ENCODE measurements at places on chromosomes 2 and 18.
A peak's percentile ranks its signal among the peaks of the same experiment; 100 is the strongest.

GRCh38 chr2:42843131-42843530, 50.7 kb upstream of the HAAO start:
- no peak for DNase-seq

DNA sequence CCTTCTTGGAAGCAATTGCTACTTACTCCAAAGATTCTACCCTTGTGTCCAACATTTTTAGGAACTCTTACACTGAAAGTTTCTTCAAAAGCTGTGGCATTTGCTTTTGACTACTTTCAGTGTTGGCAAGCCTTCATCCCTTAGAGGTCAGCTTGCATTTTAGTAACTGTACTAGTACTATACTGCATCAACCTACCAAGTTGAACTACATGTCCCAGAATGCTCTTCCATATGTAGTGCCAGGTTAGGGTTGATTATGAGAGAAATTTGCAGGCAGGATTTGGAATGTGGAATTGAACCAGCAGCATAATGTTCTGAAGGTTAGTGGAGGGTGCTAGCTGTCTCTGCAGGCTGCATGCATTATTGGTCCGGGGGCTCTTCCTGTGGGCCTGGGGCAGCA, 218.3 kb upstream of the FBXO11 start:
- DNase-seq: no peak

DNA sequence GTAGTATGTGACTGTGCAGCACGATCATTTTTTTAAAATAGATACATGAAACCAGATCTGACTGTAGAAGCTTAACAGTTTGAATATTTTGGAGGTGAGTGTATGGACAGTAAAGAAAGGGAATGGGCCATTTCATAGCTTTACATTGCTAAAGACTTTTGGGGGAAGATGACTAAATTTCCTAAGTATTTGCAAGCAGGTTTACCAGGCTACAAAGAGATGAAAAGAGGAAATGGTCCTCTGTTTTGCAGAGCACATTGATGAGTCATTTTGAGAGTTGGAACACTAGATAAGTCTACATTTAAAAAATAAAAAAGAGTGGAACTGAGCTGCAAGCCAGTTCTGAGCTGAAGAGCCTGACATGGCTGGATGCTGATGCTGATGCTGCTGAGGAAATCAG, 115.7 kb upstream of the LRATD1 start:
- DNase-seq: no peak

GRCh38 chr2:160253440-160254188, 53.5 kb upstream of the ITGB6 start:
- DNase-seq: no peak

- DNase-seq: no peak
These were observed 156.4 kb downstream of the DSEL start for GRCh38 chr18:67359873-67360838.

GRCh38 chr2:62293151-62293489, 97.2 kb downstream of the B3GNT2 start:
- no peak for DNase-seq

GRCh38 chr18:79393635-79394533, 1.8 kb upstream of the NFATC1 start:
- DNase-seq: no peak

DNA sequence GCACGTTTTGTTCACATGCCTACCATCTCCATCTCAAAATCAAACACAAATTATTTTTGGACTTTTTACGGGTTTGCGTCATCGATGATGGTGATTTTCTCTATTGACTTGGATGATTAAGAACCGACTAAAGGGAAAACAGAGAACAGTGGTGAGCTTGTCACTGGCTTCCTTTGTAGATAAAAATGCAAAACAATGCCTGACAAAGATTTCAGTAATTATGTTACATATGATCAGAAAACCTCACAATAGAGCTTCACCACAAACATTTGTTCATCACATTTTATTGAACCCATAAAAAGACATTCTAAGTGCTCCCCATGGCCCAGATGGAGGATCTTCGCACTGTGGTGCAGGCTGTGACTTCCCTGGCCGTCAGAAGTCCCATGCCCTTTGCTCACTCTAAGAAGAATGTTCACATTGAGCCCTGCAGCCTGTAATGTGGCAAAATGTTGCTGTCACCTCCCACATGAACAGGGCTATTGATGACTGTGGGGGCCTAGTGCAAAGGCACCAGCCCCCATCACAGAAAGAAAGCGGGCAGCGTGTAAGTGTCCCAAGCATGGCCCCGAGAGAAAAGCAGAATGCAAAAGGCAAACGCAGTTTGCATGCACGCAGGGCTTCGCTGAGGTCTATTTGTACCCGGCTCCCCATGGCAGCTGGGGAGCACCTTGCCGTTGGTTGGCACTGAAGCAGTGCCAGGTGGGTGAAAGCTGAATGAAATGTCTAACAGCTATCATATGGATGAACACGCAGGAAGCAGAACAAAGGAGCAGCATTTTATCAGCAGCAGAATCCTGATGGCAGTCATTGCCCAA, 60.6 kb downstream of the BCL2 start:
- no peak for DNase-seq

- DNase-seq: no peak
These were observed 35.5 kb upstream of the KIDINS220 start for GRCh38 chr2:8872821-8873432.

GRCh38 chr2:160283675-160284074, 83.6 kb upstream of the ITGB6 start:
- DNase-seq: no peak

DNA sequence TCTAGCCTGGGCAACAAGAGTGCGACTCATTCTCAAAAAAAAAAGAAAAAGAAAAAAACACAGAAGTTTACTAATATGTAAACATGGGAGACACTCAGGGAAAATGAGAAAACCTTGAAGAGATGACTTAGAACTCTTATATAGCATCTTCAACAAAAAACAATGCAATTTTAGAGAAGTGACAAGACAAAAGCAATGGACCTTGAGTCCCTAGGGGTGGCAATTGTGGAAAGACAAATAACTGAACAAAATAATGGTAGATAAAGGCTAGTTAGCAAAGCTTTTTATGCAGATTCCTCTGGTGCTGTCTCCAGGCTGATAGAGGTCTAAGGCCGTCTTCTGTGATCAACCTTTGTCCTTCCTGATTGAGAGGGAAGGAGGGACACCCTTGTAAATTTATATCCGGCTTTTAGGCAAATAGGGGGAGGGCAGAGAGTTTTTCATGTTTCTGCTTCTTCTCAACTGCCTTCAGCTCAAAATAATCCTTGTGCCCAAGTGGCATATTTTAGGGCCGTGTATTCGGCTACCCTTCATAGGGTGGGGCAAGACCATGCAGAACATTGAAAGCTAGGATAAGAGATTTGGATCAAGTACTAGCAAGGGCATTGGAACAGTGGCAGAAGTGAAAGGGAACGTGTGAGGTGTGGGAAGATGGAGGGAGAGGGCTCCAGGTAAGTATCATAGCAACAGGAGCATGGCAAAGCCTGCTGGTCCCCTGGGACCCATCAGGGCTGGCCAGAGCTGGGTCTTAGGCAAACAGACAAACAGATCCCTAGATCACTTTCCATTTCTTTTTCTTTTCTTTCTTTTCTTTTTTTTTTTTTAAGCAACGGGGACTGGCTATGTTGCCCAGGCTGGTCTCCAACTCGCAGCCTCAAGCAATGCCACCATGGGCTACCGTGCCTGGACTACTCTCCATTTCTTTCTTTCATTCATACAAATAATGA, 116.2 kb upstream of the STPG4 start:
- no peak for DNase-seq

- no peak for DNase-seq
These were observed 75.1 kb upstream of the STK39 start for GRCh38 chr2:168322325-168323007.

DNA sequence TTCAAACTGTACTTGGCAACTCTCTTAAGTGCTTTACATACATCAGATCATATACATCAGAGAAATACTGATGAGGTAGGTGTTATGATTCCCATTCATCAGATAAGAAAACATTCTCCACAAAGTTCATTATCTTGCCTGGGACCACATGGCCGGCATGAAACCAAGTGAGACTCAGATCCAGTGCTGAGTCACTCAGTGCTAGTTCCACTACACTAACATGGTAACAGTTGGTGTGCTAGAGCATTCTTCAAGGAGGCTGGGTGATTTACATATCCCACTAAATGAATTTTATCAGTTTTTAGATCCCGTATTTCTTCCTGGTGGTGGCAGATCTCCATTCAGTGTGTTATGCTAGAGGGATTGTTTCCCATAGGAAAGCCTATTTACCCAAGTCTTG, 772.0 kb downstream of the CNTNAP5 start:
- DNase-seq: no peak

GRCh38 chr18:21896732-21897336, 156.2 kb downstream of the MIB1 start:
- no peak for DNase-seq

- no peak for DNase-seq
These were observed 444.4 kb downstream of the NCKAP5 start for GRCh38 chr2:133123904-133124303.

DNA sequence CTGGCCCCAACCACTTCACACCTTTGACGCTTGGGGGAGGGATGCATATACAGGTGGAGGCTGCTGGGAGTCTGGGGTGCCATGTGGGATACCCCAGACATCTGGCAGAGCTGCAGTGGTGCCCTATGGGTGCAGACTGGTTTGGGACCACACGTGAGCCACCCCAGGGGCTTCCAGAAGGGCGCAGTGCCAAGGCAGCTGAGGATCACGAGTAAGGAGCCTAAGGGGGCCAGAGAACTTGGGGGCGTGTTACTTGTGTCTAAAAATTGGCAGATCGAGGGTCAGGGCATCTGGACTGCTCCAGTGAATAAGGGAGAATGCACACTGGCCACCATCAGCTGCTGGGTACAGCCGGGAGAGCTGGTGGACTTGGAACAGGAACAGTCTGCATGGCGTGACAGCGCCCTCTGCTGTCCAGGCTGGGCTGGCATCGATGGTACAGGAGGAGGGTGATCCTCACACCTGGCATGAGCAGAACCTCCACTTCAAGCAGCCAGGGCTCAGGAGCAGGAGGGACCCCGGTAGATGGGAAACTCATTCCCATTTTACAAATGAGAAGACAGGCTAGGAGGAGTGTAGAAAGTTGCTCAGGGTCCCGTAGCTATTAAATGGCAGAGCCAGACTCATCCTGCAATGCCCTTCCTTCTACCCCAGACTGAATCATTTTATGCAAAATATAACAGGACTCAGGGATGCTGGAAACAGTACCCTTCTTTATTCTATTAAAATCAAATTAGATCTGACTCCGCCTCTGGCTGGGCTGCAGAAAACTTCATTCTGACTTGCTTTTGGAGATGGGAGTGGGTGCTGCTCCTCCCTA, 60.4 kb downstream of the ATOH8 start:
- peak; percentile 73 for DNase-seq

- no peak for DNase-seq
These were observed 141.1 kb downstream of the CSRNP3 start for GRCh38 chr2:165610591-165611029.

- DNase-seq: no peak
These were observed 120.9 kb upstream of the CDH19 start for GRCh38 chr18:66724664-66725356.

GRCh38 chr2:221125691-221126090, 446.4 kb downstream of the EPHA4 start:
- no peak for DNase-seq

DNA sequence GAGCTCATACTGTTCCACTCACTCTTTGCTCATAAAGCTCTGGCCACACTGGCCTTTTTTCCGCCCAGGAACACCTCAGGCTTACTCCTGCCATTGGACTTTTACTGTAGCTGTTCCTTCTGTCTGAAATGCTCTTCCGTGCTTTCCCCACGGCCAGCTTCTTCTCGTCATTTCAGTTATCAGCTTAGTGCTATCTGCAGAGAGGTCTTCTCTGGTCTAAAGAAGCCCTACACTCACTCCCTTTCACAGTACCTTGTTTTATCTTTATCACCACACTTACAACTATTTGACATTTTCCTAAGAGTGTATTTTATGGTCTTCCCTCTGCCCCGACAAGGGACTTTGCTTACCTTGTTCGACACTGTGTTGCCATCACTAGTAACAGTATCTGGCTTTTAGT, 388.1 kb upstream of the SPRED2 start:
- DNase-seq: no peak

GRCh38 chr2:222864296-222864695, 3.5 kb downstream of the ACSL3 start:
- no peak for DNase-seq

GRCh38 chr2:41622301-41622700, 425.5 kb upstream of the PKDCC start:
- DNase-seq: no peak

DNA sequence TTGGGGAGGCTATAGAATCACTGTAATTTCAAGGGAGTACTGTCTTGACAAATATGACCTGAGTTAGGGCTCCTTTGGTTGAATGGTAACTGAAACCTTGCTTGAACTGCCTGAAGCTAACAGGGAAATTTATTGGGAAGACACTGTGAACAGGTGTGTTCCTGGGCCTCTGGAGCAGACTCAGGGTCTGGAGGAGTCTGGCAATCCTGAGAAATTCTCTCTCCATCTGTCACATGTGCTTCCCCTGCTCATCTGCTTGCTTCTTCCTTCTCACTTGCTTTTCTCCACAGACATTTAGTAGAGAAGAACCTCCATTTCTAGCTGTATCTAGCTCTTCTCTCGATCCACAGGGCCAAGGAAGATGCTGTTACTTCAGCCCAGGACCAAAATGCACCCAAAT, 476.5 kb downstream of the LRP1B start:
- DNase-seq: no peak

- no peak for DNase-seq
These were observed 71.1 kb upstream of the HK2 start for GRCh38 chr2:74762789-74763188.

- no peak for DNase-seq
These were observed 41.0 kb downstream of the SMAD7 start for GRCh38 chr18:48909721-48910120.

GRCh38 chr2:167940734-167941507, 306.5 kb downstream of the STK39 start:
- no peak for DNase-seq

DNA sequence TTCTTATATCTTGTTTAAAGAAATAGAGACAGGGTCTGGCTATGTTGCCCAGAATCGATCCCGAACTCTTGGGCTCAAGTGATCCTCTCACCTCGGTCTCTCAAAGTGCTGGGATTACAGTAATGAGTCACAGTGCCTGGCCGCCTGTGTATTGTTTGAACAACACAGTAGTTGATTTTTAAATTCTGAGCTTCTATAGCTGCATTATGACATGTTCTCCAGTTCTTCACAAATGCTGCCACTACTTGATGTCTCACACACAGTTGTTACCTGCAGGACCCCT, 7.7 kb upstream of the RHOB start:
- DNase-seq: no peak

DNA sequence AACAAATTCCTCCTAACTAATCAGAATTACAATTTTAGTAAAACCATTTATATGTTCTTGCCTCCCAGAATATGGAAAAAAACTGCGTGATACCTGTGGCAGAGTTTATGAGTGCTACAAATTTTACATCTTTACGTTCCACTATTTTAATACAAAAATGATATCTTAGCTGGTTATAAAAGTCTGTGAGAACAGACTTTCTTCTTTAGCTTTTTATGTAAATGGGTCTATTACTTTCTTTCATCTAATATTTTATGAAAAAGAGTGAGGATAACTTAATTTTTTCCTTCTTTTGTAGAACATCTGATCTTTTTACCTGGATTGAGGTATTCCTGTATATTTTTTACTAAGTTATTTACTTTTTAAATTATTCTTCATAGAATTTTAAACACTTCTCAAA, 22.1 kb upstream of the REG3A start:
- DNase-seq: no peak

Data from activated T-cell treated with anti-CD3 and anti-CD28 coated beads for 1 hour (primary cell).